Subcutaneous preadipocyte (primary cell): ENCODE measurements at places on chromosomes 4 and X. TPM values are rescaled to one million over a fixed set of nuclear protein-coding genes. Genes with fewer than 3 reads are reported as not detected.

The SSX2B gene
- total RNA-seq = not detected in 2 replicates

The ARSD gene
- 10.0 and 11.4 TPM in 2 replicates for total RNA-seq

The ARR3 gene
- not detected in 2 replicates for total RNA-seq

The HEPH gene
- total RNA-seq = 4.7 and 10.3 TPM in 2 replicates

The BST1 gene
- total RNA-seq = 5.3 and 5.9 TPM in 2 replicates

The MPP1 gene
- total RNA-seq = 9.8 and 18.0 TPM in 2 replicates

The TRO gene
- total RNA-seq = 1.4 and 5.1 TPM in 2 replicates
